ENCODE measurements at places on chromosomes 16 and 17. TPM values are rescaled to one million over a fixed set of nuclear protein-coding genes. Genes with fewer than 3 reads are reported as not detected.

DNA sequence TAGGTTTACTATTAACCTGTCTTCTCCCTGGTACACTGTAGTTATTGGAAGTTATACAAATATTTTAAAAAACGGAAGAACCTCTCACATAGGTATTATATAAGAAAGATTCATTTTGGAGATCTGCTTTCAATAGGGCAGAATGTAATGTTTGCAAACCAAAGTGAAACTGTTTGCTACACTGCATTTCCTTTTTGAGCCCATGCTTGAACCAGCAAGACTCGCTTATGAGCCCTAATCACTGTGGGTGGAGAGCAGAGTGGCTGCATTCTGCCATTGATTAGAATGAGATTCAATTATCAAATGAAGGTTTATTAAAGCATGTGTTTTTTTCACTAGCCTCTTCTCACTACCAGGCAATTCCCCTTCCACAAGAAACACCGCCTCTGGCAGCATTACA is 589.7 kb downstream of the CDH11 start:
- no peak for DNase-seq
- H3K4me1 ChIP-seq: no peaks in the 10 kb centered on the region
- H3K27me3 ChIP-seq: no peaks in the 10 kb centered on the region
- no peaks in the 10 kb centered on the region for H3K36me3 ChIP-seq
- H3K27ac ChIP-seq: no peak overlapping the region

DNA sequence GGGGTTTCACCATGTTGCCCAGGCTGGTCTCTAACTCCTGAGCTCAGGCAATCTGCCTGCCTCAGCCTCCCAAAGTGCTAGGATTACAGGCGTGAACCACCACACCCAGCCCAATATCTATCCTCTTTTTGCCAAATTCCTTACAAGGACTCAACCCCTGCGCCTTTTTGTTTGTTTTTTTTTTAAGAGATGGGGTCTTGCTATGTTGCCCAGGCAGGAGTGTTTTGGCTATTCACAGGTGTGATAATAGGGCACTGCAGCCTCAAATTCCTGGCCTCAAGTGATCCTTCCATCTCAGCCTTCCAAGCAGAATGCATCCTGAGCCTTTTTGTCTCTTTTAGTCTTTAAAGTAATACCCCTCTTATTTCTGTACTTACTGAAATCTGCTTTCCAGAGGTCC is 17.0 kb downstream of the SP2 start:
- peaks cover 5% of the 10 kb centered on the region for H3K36me3 ChIP-seq
- H3K4me1 ChIP-seq: peaks cover 9% of the 10 kb centered on the region
- H3K27me3 ChIP-seq: no peaks in the 10 kb centered on the region
- H3K4me3 ChIP-seq: no peak overlapping the region

DNA sequence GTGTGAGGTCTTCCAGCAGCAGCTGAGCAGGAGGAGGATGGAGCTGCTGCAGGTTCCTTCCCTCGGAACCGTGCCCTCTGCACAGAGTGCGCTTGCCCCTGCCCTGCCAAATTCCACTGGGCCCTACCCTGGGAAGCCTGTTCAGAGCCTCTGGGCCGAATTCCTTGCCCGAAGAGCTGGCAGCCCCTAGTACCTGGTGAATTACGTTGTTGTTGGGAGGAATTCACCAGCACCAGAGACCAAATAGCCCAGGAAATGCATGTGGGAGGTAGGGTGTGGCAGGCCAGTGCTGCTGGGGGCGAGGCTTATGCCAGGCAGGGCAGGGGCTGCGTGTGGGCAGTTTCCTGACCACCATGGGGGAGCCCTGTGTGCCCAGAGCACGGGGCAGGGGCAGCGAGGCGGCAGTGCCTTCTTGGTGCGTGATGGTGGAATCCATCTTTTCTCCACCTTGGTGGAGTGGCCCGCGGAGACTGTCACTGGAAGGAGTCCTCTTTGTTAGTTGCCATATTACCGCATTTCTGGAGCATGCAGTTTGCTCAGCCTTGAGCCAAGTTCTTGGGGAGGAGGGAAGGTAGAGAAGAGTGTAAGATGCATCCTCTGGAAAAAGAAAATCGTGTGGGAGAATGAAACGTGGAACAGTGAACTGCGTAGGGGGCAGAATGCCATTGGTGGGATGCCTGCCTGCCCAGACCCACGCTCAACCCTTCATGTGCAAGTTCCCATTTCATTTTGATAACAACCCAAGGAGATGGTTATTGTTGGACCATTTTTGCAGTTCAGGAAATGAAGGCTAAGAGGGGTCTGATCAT is 2.3 kb downstream of the MRC2 start:
- no peak overlapping the region for H3K27ac ChIP-seq
- peaks cover 12% of the 10 kb centered on the region for H3K4me1 ChIP-seq
- H3K27me3 ChIP-seq: peaks cover 5% of the 10 kb centered on the region

GRCh38 chr16:87202346-87202745 is 114.8 kb downstream of the C16orf95 start:
- H3K36me3 ChIP-seq: no peaks in the 10 kb centered on the region
- H3K27me3 ChIP-seq: peaks cover 34% of the 10 kb centered on the region
- no peak for DNase-seq
- no peaks in the 10 kb centered on the region for H3K4me1 ChIP-seq
- H3K4me3 ChIP-seq: no peak overlapping the region
- H3K27ac ChIP-seq: no peak overlapping the region

DNA sequence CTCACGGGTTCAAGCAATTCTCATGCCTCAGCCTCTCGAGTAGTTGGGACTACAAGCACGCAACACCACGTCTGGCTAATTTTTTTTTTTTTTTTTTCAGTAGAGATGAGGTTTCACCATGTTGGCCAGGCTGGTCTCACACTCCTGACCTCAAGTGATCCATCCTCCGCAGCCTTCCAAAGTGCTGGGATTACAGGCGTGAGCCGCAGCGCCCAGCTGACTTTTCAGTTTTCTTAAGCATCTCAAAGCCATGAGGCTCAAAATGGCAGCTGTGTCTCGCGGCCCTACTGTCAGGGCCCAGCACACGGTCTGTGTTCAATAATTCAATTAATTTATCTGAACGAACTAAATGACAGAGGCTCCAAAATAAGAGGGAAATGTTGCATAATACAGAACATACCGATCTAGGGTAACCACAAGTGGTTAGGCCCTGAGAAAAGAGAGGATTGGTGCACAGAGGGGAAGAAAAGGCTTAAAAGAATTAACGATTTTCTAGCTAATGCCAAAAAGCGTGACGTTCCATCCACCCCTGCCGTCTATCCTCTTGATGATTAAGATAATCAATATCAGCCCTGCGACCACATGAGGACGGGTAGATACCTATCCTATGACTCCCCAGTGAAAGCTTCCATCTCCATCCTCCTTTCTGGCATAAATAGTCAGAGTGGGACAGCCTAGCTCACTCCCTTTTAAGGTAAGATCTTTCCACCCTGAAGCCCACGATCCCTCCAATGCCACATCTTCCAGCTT is 136.9 kb downstream of the SLC39A11 start:
- no peaks in the 10 kb centered on the region for H3K27me3 ChIP-seq
- no peak for DNase-seq
- H3K4me1 ChIP-seq: peaks cover 10% of the 10 kb centered on the region
- H3K4me3 ChIP-seq: no peak overlapping the region
- H3K36me3 ChIP-seq: peaks cover 2% of the 10 kb centered on the region
- H3K27ac ChIP-seq: no peak overlapping the region

DNA sequence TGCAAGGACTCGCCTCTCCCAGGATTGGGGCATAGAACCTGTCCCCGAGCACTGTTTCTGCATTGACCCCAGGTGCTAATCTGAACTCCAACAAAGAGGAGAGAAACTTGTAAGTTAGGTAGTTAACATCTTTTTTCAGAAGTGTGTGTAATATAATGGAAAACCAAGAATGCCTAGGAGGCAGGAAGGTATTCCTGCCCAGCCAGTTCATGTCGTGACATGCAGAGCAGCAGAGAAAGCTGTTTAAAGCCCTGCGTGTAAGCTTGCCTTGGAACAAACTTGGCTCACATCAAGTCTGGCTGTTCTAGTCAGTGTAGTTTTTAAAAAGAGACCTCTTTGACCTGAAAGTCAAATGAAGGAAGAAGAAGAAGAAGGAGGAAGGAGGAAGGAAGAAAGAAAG is 2.1 kb upstream of the GNA13 start:
- peaks cover 4% of the 10 kb centered on the region for H3K27me3 ChIP-seq
- H3K36me3 ChIP-seq: peaks cover 19% of the 10 kb centered on the region
- no peak for DNase-seq
- peak overlapping the region; percentile 3 for H3K27ac ChIP-seq
- peaks cover 15% of the 10 kb centered on the region for H3K4me1 ChIP-seq
- H3K4me3 ChIP-seq: no peak overlapping the region

GRCh38 chr16:54336631-54337204 is 50.1 kb upstream of the IRX3 start:
- no peak overlapping the region for H3K4me3 ChIP-seq
- no peak overlapping the region for H3K27ac ChIP-seq
- no peaks in the 10 kb centered on the region for H3K36me3 ChIP-seq

GRCh38 chr17:57225127-57225526 is 31.2 kb upstream of the MSI2 start:
- H3K4me1 ChIP-seq: no peaks in the 10 kb centered on the region
- DNase-seq: no peak
- H3K27ac ChIP-seq: no peak overlapping the region
- H3K4me3 ChIP-seq: no peak overlapping the region

DNA sequence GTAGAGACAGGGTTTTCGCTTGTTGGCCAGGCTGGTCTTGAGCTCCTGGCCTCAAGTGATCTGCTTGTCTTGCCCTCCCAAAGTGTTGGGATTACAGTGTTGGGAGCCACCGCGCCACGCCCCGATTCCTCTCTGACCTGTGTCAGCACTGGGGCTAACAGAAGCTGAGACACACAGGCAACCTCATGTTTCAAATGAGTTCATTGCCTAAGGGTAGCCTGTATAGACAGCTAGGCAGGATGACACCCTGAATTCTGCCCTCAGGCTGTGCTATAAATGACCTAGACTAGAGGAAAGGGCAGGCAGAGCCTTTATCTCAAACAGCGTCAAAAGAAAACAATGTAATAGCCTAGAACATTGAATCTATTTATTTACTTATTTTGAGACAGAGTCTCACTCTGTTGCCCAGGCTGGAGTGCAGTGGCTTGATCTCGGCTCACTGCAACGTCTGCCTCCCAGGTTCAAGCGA is 2.3 kb upstream of the CDK3 start:
- H3K4me1 ChIP-seq: peaks cover 15% of the 10 kb centered on the region

Gene ADAD2
- 1.5 TPM for total RNA-seq

Gene CLEC10A
- total RNA-seq: not detected

Gene TMEM94
- total RNA-seq: 55.5 TPM

Gene SPATA22
- 0.16 TPM for total RNA-seq

Gene SHISA9
- not detected for total RNA-seq

Data from activated naive CD8-positive, alpha-beta T cell treated with anti-CD3 and anti-CD28 coated beads for 36 hours (primary cell).